Endothelial cell of coronary artery (primary cell): ENCODE measurements at places on chromosomes 12 and 14. TPM values are rescaled to one million over a fixed set of nuclear protein-coding genes. Genes with fewer than 3 reads are reported as not detected.

The P2RX2 gene
- total RNA-seq, result not detected in 2 replicates

The LMBR1L gene
- total RNA-seq, result 73.7 and 107 TPM in 2 replicates

The POP5 gene
- total RNA-seq, result 26.4 and 45.3 TPM in 2 replicates

The CCDC196 gene
- not detected in 2 replicates for total RNA-seq

The RTN1 gene
- 0.28 and 1.3 TPM in 2 replicates for total RNA-seq

The TMEM119 gene
- under 0.01 and 0.27 TPM in 2 replicates for total RNA-seq

The CD163 gene
- total RNA-seq, result under 0.01 TPM in 1 of 2 replicates, not detected in the other

The RBM25 gene
- total RNA-seq, result 28.2 and 33.3 TPM in 2 replicates

The DGKA gene
- total RNA-seq, result 29.1 and 42.0 TPM in 2 replicates

The SERPINA5 gene
- total RNA-seq, result 1.2 and 3.3 TPM in 2 replicates

The SERPINA3 gene
- 0.18 and 36.9 TPM in 2 replicates for total RNA-seq

The FUT8 gene
- total RNA-seq, result 41.1 and 60.5 TPM in 2 replicates

The PRKAG1 gene
- 45.0 and 48.8 TPM in 2 replicates for total RNA-seq

The SCARB1 gene
- total RNA-seq, result 14.9 and 15.5 TPM in 2 replicates

The BDKRB1 gene
- total RNA-seq, result not detected in 2 replicates

The BICDL1 gene
- not detected in 2 replicates for total RNA-seq

The NTF3 gene
- total RNA-seq, result 2.3 TPM in 1 of 2 replicates, not detected in the other

The OAS1 gene
- 4.9 TPM in 2 replicates for total RNA-seq

The LRFN5 gene
- under 0.01 and 0.47 TPM in 2 replicates for total RNA-seq
